HT1080 (cell line): ENCODE measurements at places on chromosomes 13 and 19.

DNA sequence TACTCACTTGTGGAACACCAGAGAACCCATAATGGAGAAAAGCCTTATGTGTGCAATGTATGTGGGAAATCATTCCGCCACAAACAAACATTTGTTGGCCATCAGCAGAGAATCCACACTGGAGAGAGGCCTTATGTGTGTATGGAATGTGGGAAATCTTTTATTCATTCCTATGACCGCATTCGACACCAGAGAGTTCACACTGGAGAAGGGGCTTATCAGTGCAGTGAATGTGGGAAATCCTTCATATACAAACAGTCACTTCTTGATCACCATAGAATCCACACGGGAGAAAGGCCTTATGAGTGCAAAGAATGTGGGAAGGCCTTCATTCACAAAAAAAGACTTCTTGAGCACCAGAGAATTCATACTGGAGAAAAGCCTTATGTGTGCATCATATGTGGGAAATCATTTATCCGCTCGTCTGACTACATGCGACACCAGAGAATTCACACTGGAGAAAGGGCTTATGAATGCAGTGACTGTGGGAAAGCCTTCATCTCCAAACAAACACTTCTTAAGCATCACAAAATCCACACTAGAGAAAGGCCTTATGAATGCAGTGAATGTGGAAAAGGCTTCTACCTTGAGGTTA, 10.9 kb downstream of the ZNF549 start:
- DNase-seq = no peak

GRCh38 chr19:10544242-10544752, 593 bp downstream of the ATG4D start:
- no peak for DNase-seq

DNA sequence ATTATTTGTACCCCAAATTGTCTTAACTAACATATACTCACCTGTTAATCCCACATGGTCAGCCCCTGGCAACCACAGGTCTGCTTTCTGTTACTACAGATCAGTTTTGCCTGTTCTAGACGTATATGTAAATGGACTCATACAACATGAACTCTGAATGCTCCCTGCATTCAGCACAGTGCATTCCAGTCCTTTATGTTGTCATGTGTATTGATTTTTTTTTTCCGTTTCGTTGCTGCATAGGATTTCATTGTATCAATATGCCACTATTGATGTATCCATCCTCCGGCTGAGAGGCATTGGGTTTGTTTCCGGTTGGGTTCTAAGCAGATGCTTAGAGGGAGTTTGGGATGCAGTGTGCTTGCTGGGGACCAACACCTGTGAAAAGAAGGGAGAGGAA, 36.1 kb upstream of the TNFRSF19 start:
- DNase-seq = no peak

- peak; percentile 76 for DNase-seq
These were observed 249.4 kb upstream of the PCDH20 start for GRCh38 chr13:61664801-61665705.

GRCh38 chr19:28126135-28126898, 1086.6 kb downstream of the UQCRFS1 start:
- DNase-seq = no peak

GRCh38 chr13:111296417-111296816, 24.0 kb upstream of the TEX29 start:
- DNase-seq = no peak

DNA sequence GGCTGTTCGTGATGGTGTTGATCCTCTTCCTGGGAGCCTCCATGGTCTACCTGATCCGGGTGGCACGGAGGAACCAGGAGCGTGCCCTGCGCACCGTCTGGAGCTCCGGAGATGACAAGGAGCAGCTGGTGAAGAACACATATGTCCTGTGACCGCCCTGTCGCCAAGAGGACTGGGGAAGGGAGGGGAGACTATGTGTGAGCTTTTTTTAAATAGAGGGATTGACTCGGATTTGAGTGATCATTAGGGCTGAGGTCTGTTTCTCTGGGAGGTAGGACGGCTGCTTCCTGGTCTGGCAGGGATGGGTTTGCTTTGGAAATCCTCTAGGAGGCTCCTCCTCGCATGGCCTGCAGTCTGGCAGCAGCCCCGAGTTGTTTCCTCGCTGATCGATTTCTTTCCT, 12.2 kb upstream of the C19orf33 start:
- DNase-seq = no peak

GRCh38 chr13:42495751-42496150, 78.2 kb upstream of the TNFSF11 start:
- no peak for DNase-seq
